ENCODE measurements at places on chromosomes 6 and 20.
A peak's percentile ranks its signal among the peaks of the same experiment; 100 is the strongest.

GRCh38 chr20:15706719-15707118 is 866.5 kb downstream of the KIF16B start:
- no peak for DNase-seq

- DNase-seq, result no peak
Observed at GRCh38 chr6:109747221-109747620, 56.1 kb downstream of the FIG4 start.

DNA sequence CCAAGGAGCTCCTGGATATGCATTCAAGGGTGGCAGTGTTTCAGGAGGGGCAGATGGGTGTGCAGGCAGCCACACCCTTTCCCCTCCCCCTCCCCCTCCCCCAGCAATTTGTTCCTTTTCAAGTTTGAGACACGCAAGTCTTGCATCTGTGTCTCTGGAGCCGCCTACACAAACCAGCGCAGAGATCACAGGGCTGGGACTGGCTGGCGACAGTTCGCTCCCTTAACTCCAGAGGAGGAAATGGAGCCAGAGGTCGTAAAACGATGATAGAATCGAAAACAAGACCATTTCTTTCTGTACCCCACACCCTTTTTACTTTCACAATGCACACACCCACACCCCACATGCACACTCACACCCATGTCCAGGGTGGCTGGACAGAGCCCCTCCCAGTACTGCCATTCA is 163.1 kb downstream of the LY86 start:
- no peak for DNase-seq

GRCh38 chr6:162249907-162250642 is 477.5 kb downstream of the PRKN start:
- DNase-seq, result no peak

GRCh38 chr6:90464507-90464906 is 122.4 kb downstream of the MAP3K7 start:
- no peak for DNase-seq

- DNase-seq, result peak; percentile 9
Observed at GRCh38 chr20:13458860-13459451, 179.8 kb downstream of the TASP1 start.

DNA sequence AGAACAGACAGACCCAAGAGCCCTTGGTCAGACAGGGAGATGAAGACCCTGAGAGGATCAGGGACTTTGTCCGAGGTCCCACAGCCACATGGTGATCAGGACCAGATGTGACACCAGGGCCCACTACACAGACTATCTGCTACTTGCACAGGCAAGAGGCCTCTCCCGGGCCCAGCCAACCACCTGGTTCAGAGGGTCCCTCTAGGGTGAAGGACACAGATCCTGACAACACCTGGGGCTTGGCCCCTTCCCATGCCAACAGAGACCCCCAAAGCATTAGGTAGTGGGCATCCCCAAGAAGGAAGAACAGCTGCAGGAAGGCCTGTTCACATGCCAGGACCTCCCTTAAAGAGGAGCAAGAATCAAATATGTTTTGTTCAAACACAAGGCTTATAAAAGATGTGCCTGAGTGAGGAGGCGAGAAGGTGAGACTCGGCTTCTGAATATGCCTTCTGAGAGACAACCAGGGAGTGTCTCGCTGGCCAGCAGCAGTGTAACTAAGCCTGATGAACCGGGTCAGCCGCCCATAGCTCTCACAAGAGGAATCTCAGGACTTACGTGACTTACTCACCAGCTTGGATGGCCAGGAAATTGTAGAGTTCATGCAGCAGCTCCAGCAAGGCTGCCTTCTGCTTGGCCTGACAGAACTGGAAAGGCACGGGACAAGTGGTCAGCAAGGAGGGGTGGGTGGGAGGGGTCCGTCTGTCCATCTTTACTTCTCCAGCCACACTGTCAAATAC is 5.0 kb downstream of the LEMD2 start:
- DNase-seq, result no peak

GRCh38 chr6:4676016-4676415 is 100.2 kb upstream of the CDYL start:
- DNase-seq, result no peak

GRCh38 chr6:63774961-63775360 is 139.4 kb downstream of the PHF3 start:
- DNase-seq, result no peak

- DNase-seq, result no peak
Observed at GRCh38 chr6:138592749-138593123, 93.4 kb upstream of the NHSL1 start.

GRCh38 chr20:58523072-58523970 is 8.1 kb upstream of the APCDD1L start:
- DNase-seq, result no peak
